ENCODE measurements at places on chromosomes 6 and 20.

DNA sequence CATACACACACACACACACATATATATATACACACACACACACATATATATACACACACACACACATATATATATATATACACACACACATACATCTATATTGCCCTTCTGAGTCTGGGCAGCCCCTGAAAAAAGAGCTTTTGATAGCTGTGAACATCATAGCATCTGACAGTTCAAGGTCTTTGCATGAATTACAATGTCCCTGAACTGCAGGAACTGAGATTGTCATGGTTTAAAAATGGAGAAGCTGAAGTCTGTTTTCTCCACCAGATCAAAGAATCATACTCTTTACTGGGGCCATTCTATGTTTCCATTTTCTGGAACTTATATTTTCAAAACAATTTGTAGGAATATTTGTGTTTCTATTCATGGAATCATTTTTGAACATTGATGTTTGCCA is 189.8 kb downstream of the ZDHHC14 start:
- no peak for DNase-seq

DNA sequence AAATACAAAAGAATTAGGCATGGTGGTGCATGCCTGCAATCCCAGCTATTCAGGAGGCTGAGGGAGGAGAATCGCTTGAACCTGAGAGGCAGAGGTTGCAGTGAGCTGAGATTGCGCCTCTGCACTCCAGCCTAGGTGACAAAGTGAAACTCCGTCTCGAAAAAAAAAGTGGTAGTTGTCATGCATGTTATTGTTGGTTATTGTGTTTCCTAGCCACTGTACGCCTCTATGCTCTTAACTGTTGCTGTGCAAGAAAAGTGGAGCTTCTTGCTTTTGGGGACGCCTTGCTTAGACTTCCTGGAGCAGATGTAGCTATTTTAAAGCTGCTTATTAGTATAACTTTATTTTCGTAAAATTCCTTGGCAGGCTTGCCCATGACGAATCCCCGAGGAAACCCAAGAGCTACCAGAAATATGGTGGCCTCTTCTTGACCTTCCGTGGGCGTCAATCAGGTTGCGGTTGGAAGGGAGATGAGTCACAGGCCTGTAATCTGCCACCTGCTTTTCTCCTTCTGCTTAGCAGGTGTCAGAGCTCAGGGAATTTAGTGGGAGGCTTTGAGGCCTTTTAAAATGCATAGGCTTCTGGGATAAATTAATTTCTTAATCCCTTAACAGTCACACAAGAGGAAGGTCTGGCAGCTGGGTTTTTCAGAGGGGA is 17.3 kb downstream of the GABRR2 start:
- DNase-seq, result peak; percentile 85

DNA sequence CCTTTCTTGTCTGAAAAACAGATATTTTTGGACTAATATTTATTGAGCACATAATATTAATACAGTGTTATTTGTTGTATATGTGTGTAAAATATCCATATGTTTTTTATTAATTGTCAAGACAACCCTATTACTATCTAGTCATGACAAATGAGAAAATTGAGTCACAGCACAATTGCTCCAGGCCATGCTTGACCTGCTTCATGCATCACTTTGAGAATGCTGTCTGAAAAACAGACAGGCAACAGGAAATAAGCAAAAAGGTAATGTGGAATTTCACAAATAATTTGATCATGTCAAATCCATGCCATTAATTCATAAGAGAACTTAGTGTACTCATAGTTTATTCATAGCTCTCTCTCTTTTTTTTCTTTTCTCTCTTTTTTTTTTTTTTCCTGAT is 246.5 kb downstream of the RIMS1 start:
- no peak for DNase-seq

DNA sequence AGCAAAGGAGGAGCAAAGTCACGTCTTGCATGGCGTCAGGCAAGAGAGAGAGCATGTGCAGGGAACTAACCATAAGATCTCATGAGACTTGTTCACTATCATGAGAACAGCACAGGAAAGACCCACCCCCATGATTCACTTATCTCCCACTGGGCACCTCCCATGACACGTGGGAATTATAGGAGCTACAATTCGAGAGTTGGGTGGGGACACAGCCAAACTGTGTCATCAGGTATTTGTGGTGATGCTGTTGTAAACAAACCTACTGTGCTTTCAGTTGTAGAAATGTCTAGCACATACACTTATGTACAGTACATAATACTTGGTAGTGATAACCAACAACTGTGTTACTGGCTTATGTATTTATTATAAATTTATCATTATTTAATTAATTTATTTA is 128.3 kb downstream of the UTRN start:
- DNase-seq, result no peak

DNA sequence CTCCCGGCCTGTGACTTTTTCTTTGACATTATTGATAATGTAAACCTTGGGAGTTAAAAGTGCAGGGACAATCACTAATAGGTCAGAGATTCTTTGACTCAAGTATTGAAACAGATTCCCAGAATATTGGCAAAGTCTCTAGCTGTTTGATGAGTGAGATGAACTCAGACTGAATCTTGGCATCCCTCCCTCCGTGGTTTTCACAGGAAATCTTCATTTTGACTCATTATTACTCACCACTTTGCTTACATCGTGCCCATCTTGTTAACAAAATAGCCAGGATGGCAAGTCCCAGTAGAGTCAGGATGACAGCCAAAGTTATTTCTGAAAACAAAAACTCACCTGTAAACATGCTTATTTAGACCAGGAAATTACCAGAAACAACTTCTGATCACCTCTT is 2.0 kb downstream of the TSBP1 start:
- DNase-seq, result no peak

- no peak for DNase-seq
Observed at GRCh38 chr6:111914617-111915016, 41.4 kb upstream of the FYN start.

DNA sequence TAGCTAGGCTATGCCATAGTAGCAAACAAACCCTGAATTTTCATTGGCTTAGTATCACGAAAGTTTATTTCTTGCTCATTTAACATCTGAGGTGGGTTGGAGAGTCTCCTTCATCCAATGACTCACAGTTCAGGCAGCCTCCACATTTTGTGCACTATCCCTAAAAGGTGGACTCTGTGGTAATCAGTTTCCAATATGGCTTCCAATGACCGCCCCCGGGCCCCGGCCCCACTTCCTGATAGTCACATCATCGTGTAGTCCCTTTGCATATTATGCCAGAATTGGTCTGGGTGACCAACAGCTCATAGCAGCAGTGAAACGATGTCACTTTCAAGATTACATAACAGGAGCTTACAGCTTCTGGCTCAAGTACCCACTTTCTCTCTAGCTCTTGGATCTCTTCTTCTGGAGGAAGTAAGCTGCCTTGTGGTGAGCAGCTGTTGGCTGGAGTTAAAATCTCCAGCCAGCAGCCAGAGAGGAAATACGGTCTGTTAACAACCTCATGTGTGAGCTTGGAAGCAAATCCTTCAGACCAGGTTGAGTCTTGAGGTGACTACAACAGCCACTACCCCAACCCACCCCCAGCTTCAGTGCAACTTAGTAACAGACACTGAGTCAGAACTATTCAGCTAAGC is 7.8 kb downstream of the HCRTR2 start:
- DNase-seq, result no peak

DNA sequence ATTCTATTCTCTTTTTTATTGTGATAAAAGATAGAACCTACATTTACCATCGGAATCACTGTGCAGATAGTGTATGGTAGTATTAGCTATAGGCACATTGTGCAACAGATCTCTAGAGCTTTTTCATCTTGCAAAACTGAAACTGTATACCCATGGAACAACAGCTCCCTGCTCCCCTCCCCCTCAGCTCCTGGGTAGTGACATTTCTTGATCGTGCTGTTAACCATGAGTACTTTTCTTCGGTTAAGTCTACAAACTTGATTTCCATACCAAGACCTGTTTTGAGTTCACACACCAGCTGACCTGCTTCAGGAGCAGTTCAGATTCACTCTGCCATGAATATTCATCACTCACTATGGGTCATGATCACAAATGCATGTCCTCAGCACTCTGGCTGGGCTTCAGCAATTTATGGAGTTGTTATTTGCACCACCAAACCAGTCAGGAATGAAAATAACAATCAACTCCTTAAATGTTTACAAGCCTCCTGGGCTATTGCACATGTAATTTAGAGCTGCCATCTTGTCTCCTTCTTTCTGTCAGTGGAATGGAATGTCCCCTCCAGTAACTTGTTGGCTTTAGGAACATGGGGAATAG is 32.8 kb downstream of the PRDM1 start:
- DNase-seq, result peak; percentile 48

DNA sequence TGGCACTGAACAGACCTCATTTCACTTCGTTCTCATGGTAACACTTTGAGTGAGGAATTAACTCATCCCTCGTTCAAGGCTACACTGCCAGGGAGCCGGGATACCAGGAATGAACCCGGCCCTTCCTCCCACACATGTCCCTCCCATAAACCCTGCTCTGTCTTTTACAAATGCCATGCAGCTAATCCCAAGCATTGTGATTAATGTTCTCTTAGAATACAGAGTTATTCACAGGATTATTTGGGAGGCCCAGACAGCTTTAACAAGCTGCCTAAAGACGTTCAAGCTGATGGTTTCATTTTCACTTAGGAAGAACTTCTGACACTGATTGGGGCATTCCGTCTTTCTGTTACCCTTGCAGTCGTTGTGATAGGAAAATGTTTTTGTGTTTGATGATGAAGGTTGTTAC is 42.5 kb upstream of the CD83 start:
- no peak for DNase-seq

DNA sequence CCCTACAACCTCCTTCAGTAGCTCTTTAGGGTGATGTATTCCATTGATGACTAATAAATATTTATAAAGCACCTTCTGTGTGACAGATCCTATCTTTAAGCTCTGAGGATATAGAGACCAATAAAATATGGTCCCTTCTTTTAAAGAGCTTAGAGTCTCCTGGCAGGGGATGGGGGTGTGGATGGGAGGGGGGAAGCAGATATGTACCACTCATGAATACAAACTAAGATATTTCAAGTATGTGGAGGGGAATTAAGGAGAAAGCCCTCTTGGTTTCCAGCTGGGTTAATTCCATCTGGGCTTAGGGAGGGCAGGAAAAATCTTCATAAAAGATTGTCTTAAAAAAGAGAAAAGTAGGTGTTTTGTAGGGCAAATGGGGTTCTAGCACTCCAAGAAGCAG is 21.6 kb upstream of the FBXO9 start:
- DNase-seq, result no peak

- peak; percentile 79 for DNase-seq
Observed at GRCh38 chr6:3001773-3002293, 2.1 kb downstream of the NQO2 start.

- no peak for DNase-seq
Observed at GRCh38 chr6:136921381-136921935, 643 bp upstream of the SLC35D3 start.

DNA sequence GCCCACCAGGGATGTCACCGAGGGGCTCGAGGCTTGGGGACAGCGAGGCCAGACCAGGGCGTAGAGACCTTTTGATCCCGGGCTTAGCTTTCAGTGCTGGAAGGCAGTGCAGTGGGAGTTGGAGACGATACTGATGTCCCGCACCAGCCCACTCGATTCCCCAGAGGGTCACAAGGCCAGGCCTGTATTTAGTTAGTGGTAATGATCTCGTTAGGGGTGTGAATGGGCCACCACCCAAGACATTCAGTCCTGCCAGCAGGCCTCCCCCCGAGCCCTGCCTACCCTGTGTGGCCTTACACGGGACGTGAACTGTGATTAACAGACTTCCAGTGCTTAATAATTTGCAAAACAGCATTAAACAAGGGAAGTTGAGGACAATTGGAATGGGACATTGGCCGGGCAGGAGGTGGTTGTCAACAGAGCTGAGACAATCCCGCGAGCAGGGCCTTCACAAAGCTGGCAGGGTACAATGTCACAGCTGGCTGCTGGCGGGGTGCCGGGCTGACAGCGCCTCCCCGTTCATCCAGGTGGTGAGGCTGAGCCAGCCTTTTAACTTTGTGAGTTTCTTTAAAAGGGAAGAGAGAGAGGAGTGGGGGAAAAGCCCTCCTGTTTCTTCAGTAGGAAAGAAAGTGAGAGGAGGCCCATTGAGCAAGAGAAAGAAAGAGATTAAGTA is 175.3 kb upstream of the RALGAPA2 start:
- no peak for DNase-seq

GRCh38 chr6:69942485-69942884 is 76.1 kb downstream of the COL19A1 start:
- no peak for DNase-seq

GRCh38 chr20:48230216-48230615 is 444.9 kb upstream of the SULF2 start:
- no peak for DNase-seq

GRCh38 chr20:40763646-40764295 is 74.7 kb upstream of the MAFB start:
- no peak for DNase-seq

DNA sequence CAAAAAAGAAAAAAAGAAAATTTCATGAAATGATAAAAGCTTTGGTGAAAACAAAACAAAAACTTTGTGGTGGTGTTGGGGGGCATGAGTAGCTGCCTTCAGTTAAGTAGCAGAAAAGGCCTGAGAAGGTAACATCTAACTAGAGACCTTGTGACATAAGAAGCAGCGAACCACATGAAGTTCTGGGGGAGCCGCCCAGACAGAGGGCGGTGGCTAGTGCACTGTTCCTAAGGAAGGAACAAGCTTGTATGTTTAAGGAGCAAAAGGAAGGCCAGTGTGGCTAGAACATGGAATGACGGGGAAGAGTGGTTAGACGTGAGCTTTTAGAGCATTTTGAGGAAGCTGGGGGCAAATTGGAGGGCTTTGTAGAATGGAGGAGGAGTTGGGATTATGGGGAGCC is 7.5 kb upstream of the RSPH3 start:
- no peak for DNase-seq

GRCh38 chr6:133430530-133430929 is 189.4 kb downstream of the EYA4 start:
- DNase-seq, result no peak

DNA sequence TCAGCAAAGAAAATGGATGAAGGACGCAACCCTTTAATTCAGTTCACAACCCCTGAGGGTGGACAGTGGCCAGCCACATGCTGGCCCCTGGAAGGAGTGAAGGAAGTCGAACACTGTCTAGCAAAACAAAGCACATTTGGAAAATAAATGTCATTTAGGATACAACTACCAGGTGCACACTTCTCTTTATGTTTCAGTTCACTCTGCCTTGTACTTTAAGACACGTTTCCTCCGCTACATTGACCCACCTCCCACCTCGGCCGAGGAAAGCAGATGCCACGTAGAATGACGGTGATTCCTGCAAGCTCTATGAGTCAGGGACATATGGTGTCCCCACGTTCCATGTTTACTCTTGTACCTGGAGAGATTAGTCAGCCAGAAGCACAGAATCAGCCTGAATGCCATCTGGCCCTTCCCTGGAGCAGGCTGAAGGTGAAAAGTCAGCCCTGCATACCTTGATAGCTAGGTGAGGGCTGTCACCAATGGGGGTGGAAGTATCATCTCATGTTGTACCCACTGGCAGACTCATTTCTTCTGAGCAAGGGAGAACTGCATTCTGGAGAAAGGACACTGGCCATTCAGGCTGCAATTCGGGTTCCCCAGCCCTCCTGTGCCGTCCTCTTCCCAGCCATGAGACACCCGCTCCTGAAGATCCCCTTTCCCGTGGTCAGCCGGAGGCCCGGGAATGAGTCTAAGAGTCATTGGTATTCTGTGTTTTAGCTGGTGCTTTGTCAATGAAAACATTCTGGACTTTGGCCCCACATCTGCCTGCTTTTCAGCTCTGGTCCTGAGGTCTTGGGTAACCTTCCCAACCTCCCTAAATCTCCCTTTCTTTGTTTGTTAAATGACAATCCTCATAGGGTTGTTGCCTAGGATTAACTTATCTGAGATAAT is 60.6 kb downstream of the FOXA2 start:
- no peak for DNase-seq

- peak; percentile 20 for DNase-seq
Observed at GRCh38 chr6:110826236-110827129, 11.2 kb upstream of the CDK19 start.
